Activated naive CD4-positive, alpha-beta T cell treated with anti-CD3 and anti-CD28 coated beads for 36 hours (primary cell): ENCODE measurements at places on chromosomes 16 and 17. TPM values are rescaled to one million over a fixed set of nuclear protein-coding genes. Genes with fewer than 3 reads are reported as not detected.

DNA sequence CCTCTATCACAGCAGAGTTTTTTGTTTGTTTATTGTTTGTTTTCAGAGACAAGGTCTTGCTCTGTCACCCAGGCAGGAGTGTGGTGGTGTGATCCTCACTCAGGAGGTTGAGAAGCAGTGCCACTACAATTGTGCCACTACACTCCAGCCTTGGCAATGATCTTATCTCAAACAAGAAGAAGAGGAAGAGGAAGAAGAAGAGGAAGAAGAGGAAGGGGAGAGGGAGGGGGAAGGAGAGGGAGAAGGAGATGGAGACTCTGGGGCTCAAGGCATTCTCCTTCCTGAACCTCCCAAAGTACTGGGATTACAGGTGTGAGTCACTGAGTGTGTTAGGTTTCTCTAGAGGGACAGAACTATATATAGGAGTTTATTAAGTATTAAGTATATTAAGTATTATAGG is 17.1 kb upstream of the C17orf58 start:
- DNase-seq, result no peak

DNA sequence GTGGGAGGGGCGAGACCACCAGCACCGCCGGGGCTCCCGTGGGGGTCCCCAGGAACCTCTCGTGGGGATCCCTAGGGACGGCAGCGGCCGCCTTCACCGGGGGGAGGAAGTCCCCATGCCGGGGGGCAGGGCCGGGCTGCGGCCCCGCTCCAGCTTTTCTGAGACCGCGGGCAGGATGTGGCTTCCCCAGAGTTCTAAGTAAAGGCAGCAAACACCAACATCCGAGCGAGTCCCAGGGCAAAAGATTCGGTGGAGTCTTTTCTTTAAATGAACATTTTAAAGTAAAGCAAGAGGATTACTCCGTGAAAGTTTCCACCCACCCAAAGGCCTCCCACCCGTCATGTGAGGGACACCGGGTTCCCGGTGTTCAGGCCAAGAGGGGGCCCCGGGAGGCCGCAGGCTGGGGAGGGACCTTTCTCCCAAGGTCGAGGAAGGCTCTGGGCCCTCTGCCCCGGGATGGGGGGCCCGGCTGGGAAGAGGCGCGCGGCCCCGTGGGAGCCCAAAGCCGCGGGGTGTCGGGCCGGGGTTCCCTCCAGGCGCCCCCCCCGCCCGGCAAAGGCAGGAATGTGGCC is 137.2 kb upstream of the RPH3AL start:
- peak; percentile 86 for DNase-seq

COPS3 gene
- 103 TPM for total RNA-seq

DNA sequence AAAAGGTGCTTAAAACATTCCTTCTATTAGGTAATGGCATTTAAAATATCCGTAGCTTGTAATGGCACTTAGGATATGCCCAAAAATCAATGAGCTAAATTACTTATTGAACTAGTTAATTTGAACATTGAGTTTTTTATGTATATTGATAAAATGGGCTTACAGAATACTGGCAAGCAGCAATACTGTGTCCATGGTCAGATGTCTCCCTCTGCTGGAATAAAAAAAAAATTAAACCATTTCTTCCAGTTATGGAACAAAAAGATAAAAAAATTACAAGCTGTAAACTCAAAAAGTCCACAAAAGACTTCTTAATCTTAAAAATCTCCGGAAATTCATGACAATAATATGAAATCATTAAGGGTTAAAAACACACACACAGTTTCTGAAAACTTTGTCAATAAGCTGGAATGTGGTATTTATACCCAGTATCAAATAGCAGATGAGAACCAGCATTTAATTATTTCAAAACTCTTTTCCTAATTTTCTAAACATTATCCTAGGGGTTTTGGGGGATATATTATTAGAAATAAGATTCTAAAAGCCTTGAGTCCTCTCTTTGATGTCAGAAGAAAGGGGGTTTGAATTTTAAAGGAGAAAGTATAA is 21.5 kb upstream of the PSMD7 start:
- no peak for DNase-seq

DNA sequence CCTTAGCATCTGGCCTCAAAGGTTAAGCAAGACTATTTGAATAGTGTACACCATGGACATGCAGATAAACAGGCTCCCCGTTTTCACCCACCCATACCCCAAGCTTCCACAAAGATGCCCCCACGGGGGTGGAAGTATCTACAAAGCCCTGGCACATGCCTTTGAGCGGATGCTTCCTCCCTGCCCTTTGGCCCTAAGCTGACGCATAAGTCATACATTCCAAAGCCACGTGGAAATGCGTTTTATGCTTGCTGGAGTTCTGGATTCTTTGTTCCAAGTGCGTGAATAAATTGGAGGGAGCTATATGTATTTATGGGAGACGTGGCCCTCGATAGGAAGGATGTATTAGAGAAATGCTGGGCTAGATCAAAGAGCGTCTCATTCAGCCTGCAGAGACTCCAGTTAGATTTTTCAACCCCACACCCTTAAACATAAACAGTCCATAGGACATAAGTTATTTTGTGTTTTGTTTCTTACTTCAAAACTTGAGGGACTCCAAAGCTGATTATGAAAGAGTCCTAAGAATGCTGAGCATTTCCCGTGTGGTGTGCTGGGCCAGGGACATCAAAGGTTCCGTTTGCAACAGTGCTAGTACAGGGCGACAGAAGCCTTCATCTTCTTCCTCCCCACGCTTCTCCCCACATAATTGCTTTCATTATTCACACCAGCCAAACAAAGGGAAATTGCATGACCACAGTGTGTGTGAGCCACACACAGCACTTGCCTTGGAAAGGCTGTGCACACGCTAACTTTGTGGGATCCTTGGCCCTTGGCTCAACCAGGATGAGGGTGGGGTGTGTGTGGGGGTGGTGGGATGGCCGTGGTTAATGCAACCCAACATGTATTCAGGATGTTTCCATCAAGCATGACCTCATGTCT is 73.6 kb downstream of the WIPI1 start:
- DNase-seq, result peak; percentile 39

DNA sequence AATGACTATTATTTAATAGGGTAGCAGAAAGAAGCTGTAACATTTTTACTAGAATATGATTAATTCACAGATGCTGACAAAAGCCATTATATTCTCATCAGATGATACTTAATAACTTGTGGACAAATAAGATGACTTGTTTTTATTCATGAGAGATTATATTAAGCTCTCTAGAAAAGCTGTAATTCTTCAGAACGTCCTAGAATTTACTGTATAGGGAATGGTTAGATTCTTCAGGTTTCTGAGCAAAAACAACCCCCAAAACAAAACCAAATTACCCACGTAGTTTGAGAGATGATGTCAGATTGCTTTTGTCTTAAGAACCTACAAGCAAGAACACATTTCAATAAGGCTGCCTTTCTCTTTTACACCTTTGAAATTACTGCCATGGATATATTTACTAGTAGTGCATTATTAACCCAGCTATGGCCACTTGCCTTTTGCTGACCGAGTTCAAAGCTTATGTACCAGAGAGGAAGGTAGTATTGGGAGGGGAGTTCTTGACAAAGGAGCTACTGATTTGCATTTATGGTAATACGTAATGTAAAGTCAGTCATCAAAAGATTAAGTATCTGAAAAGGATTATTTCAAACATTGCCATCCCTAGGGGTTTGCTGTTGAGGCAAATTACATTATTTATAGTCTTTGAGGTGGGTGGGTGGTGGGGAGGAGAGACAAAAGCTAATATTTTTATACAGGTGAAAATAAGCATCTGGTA is 51.7 kb downstream of the NLK start:
- no peak for DNase-seq

DNA sequence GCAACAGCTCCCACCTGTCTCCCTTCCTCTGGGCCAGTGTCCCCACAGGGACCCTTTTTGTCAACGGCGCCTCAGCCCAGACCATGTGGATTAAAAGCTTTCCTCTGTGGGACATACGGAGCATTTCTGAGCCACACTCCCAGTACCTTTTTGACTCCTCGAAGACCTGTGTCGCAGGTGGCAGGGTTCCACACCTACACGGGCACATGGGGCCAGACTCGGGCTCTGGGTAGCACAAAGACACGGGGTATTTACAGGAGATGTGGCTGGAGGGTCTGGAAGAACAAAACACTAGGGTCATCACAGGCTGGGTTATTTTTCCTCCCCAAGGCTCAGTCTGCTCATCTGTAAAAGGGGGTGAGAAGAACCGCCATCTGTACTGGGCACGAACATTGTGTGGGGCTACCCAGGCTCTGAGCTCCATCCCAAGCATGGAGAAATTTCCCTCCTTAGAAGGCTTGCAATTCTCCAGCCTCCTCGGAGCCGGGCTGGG is 32.5 kb upstream of the SNN start:
- no peak for DNase-seq

NXN gene
- total RNA-seq, result 0.20 TPM

SGCA gene
- total RNA-seq, result not detected

DNA sequence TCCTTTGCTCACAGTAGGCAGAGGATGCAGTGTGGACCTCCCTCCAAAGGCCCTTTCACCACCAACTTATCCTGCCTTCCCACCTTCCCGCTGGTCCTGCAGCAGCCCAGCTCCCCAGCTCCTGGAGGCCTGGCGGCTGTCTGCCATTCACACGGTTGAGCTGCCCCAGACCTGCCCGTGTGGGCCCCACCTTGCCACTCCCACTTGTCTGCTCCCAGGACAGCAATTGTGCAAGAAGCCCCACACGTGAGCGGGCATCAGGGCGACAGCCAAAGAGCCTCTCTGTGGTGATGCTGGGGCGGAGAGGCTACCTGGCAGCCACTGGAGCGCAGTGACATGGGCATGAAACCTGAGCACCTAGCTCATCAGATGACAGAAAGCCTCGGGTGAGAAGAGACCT is 248.6 kb upstream of the MAF start:
- DNase-seq, result no peak

SPNS2 gene
- total RNA-seq, result 1.1 TPM

- DNase-seq, result no peak
These were observed 10.0 kb upstream of the LITAF start for GRCh38 chr16:11596572-11597226.

GRCh38 chr16:55083052-55083451 is 152.4 kb downstream of the IRX5 start:
- DNase-seq, result no peak

CARD14 gene
- total RNA-seq, result not detected

GRCh38 chr16:57818377-57819064 is 16.2 kb upstream of the KIFC3 start:
- no peak for DNase-seq

NR1D1 gene
- 9.0 TPM for total RNA-seq

DDX52 gene
- total RNA-seq, result 18.5 TPM

GRCh38 chr16:46720619-46721018 is 27.5 kb downstream of the MYLK3 start:
- DNase-seq, result no peak

GRAPL gene
- total RNA-seq, result 3.4 TPM

DNA sequence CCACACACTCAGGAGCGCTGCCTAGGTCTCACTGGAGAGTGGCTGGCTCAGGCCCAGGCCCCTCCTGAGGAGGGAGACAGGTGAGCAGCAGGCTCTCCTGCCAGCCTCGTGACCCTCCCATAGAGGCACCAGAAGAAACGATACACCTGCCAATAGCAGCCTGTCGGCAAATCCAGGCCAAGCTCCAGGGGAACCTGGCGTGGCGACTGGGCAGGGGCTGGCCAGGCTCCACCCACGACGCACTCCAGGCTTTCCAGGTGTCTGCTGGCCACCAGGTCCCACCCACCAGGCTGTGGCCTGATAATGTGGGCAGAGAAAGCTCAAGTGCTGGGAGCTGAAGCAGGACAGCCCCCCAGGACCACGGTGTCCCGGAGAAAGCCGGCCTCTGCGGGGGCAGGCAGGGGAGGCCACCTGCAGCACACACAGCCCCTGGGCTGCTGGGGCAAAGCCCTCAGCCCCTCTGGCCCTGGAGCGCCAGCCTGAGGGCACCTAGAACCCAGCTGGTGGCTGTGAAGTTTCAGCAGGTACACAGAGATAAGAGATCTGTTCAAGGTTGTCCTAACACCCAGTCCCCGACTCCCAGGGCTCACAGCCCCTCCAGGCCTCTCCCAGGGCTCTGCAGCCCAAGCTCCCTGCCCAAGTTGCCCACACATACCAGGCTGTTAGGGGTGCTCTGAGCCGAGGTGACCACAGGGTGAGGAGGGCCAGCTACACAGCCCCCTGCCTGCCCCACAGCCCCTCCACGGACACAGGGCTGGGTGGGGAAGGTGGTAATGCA is 2.4 kb downstream of the PGAP6 start:
- DNase-seq, result no peak

GRAP gene
- total RNA-seq, result 9.1 TPM

DNA sequence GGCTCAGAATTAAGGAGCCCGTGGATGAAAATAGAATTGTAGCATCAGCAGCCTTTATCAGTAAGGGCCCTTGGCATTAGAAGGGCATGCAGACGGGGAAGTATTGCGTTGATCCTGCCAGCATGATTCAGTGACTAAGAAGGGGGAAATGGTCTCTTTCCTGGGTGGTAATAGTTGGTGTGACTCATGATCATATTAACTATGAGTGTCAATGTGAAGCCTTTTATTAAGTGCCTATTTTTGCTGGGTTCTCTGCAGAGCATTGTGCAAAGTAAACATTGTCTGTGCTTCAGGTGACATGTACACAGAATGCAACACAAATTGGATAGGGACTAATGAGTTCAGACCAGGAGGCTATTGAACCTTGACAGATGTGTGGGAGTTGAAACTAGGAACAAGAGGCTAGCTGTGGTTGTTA is 24.5 kb downstream of the RCVRN start:
- no peak for DNase-seq

DNA sequence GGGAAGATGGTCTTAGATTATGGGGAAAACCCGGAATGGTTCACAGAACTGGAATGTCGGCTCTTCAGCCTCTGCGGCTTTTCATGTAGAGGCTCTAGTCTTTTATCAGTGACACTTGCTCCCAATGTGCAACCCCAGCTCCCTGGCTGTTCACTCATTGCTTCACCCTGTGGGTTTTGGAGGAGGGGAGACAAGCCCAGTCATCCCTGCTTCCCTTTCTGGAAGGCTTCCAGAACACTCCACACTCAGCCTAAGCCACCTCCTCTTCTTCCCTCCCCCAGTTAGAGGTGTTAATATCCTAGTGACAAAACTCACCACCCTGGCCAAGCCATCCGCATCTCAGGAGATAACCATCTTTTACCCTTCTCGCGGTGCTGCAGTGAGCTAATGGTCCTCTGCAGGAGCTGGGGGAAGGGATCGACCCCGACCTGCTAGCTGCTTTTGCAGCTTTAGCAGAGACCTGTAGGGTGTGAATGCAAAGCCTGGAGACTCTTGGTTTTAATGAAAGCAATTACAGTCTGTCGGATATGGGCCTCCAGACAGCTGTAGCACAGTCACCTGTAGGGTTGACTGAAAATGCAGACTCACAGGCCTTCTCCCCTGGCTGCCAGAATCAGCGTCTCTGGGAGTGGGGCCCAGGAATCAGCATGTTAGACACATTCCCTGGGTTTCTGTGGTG is 24.3 kb upstream of the LASP1NB start:
- DNase-seq, result no peak

- no peak for DNase-seq
These were observed 2.4 kb downstream of the CACNG4 start for GRCh38 chr17:66966704-66967418.

DNA sequence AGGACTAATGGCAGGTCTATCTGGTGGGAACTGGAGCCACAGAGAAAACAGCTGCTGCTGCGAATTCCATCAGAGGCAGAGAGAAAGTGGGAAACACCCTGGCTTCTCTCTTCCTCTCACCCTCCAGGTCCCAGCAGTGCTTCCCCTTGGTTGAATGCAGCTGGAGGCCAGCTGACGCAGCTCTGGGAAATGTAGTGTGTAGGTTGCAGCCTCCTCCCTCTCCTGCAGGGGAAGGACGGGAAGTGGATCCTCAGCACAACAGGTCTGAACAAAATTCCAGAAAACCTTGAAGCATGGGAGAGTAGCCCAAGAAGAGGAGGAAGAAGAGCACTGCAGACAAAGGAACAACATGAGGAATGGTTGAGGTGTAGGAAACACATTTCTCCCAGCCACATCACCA is 67.8 kb upstream of the MMP2 start:
- no peak for DNase-seq

- DNase-seq, result no peak
These were observed 639 bp upstream of the TRIM65 start for GRCh38 chr17:75897160-75898019.
